CD4-positive, alpha-beta T cell treated with Interferon gamma for 1 hour (primary cell): ENCODE measurements at places on chromosomes 3 and 15.

- no peak for DNase-seq
These were observed 254.0 kb upstream of the SOX2 start for GRCh38 chr3:181457756-181458155.

GRCh38 chr3:4440951-4441350, 26.1 kb downstream of the SUMF1 start:
- no peak for DNase-seq

DNA sequence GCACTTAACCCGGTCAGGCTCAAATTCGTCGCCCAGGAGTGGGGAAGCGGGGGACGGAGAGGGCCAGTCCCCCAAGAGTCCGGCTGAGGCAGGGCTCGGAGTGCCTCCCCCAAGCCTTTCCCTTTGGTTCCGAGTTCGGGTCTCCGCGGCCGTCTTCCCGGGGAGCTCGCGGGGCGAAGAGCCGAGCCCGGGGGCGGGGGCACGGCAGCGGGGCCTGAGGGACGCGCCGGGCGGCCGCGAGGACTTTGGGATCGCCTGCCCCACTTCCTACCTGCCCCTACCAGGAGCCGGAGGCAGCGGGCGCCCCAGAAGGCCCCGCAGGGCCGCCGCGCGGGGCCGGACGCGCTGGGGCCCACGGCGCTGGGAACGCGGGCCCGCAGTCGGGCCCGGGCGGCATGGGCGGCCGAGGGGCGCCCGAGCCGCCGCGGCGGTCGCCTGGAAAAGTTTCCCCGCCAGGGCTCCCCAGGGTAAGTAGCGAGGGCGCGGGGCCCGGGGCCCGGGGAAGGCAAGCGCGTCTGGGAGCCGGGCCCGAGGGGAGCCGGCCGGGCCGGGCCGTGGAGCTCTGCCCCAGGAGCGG, 2.8 kb downstream of the FURIN start:
- DNase-seq: peak; percentile 8

DNA sequence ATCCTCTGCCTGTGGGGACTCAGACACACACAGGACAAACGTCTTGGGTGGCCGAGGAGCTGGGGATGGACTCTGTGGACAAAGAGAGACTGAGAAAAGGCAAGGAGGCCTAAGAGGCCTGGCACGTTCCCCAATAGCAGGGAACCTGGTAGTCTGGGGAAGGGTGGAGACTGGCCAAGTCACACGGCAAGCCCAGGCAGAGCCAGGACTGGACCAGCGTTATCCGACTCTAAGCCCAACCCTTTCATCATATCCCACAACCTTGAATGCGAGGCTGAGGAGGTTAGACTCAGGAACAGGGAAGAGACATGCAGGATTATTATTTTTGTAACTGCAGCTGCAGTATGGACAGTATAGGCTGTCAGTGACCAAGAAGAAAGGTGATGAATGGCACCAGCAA, 53.4 kb downstream of the SLC6A11 start:
- DNase-seq: no peak

DNA sequence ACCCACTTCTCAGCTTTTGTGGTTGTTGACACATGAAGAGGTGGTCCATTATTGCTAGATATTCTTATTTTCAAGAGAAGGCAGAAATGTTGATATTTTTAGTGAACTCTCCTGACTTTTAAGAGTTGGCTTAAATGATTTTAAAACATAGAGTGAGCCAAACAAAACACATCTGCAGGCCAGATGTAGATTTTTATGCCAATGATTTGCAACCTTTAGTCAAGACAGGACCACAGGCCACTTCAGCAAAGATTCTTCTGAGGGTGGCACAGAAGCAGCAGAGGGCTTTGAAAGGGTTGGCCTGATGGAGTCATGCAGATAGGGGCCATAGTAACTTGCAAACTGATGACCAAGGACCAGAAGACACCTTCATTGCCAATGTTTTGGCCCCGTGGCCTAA, 276.5 kb upstream of the P2RY1 start:
- DNase-seq: no peak
